ENCODE measurements at places on chromosomes 4 and X. TPM values are rescaled to one million over a fixed set of nuclear protein-coding genes. Genes with fewer than 3 reads are reported as not detected.

DNA sequence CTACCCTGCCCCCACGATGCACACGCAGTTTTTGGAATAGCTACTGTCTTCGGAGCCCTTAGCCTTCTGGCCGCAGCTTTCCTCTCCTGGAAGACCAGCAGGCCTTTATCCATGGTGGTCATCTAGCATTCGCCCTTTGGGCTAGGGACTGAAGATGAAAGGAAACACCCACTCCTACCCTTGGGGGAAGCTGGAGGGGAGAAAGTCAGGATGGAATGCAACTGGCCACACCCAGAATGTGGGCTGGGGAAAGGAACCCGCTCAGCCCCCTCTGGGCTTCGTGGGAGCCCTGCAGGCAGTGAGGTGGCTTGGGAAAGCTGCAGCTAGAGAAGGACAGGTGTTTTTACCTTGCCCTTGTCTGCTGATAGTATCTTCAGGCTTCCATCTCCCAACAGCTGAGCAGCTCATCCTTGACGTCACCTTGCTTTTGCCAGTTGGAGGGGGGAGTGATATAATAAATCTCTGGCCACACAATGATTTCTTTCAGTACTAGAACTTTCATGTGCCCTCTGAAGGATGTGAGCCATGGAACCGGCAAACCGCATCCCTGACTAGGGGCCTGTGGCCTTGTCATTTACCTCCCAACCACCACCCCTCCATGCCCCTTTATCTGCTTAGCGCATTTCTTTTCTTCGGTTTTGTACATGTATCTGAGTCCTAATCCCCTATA lies 59.0 kb downstream of the ELF4 start:
- no peak for DNase-seq

DNA sequence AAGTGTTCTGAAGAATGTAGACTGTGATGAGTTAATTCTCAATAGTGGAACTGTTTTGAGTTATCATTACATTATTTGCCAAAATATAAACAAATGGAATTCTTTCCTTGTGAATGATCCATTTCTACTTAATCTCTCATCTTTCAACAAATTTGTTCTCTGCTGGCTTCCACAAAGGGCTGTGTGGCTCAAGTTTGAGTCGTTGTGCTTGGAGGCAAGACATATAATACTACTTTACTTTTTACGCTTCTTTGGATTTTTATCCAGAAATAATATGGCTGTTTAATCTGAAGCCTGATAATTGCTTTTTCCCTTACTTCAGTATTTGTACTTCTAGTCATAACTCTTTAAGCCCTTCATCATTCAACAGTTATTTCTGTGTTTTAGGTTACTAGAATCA lies 169.5 kb downstream of the ARHGAP10 start:
- DNase-seq: no peak

DNA sequence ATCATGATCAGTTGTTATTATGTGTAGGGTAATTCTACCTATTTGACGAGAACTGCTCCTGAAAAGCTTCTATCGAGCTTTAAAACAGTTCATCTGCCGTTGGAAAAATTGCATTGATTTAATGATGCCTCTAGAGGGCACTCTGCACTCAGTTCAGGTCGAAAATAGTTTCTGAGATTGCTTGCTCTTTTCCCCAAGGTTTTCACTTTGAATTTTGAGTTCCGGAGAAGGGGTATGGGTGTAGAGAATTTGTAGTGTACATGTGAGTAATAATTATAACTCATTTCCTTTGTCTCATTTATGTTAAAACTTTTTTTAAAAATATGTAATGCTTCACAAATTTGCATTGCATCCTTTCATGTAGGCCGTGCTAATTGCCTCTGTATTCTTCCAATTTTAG lies 28.4 kb upstream of the TNIP3 start:
- DNase-seq: no peak

- DNase-seq: no peak
Observed at GRCh38 chr4:79502081-79502480, 94.1 kb upstream of the GK2 start.

- DNase-seq: no peak
Observed at GRCh38 chrX:34978171-34978570, 35.6 kb downstream of the FAM47B start.

GRCh38 chrX:133369065-133369464 lies 46.2 kb downstream of the GPC4 start:
- no peak for DNase-seq

DNA sequence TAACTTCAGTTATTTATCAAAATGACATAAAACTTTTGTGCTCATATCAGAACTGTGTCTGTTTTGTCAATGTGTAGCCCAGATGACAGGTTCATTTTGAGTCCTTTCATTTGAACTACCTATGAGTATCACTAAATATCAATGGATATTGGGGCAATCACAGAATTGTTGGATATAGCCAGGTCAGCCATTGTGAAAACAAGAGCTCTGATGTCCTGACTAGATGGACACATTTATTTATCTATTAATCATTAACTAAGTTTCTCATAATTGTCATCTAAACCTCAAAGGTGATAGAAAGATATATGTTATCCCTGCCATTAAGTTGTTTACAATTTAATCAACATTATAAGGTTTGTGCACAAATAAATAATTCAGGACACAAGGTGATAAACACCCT lies 638.3 kb upstream of the GRIA3 start:
- no peak for DNase-seq

- no peak for DNase-seq
Observed at GRCh38 chr4:113469023-113469390, 292.5 kb downstream of the CAMK2D start.

DNA sequence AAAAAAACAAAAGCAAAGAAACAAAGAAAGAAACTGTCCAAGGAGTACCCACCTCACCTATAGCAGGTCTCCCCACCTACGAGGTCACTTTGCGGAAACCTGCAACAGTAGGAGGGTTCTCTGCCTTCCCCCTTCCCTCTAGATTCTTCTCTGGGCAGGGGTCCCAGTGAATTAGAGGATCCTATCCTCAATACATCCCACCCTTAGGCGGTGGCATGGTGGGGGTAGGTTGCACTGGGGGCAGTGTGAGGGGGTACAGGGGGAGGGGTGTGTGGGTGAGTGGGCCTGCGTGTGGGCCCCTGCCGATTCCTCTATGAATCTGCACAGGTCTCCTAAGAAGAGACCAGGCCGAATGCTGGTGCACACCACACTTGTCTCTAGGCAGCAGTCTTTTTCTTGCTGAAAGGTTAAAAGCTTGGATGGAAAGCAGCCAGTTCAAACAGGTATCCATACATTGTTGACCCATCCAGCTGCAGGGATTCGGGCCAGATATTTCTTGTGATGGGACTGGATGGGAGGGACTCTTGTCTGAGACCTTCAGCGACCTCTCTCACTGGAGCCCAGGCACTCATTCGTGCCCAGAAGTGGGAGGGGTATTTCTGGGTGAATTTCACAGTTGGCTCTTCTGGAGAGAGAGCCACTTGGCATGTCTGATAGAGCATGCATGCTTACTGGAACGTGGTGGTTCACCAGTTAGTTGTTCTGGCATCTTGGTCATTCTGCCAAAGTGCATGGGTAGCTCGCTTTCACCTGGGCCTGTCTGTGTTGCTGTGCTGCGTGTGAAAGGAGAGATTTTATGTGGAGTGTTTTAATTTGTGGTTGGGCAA lies 65.6 kb downstream of the NBDY start:
- no peak for DNase-seq

DNA sequence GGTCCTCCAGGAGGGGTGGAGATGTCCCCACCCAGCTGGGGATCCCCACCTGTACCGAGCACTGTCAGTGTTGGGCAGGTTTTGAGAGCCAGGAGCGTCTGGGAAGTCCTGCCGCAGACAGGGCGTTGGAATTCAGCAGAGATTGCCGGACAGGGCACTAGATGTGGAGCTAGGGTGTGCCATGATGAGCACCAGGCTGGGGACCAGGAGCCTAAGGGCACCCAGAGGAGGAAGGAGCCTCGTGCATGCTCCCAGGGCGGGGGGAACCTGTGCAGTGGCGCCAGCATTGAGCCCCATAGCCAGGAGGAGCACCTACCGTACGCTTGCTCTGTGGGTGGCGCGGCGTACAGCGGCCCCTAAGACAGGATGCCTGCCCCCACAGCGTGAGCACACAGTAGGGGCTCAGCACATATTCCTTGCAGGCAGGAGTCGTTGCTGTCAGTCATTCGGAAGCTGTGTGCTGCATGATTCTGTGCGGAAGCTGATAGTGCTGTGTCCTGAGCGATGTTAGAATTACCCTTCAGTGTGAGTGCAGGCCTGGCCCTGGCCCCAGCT lies 18.8 kb upstream of the TADA2B start:
- no peak for DNase-seq

DNA sequence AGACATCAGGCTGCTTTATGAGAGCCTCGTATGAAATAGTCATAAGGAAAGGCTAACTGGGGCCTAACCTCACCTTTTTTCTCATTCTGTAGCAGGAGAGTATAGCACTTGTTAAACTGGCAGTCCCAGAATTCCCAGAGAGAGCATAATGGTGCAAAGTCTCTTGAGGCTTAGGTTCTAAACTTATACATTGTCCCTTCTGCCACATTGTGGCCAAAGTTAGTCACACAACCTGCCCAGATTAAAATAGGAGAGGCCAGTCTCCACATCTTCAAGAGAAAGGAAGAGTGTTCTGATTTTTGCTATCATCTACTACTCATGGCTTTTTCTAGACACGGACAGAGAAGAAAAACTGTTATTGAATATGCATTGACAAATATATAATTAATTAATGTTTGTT lies 1588.9 kb upstream of the PCDH7 start:
- DNase-seq: no peak

DNA sequence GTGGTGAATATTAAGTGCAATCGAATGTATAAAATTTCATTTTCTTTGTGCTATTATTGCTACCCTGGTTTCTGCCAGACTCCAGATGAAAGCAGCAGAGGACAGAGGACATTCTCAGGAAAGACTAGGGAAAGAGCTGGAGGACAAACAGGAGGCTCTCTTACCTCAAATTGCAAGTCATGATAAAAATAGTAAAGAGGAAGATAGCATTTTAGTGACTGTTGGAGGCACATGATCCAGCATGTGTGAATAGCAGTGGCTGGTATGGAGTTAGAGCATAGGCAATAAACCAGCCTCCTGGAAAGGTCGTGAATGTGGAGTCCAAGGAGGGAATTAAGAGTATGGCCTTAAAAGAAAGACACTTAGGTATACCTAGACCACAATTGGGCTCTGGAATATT lies 1040.0 kb downstream of the STPG2 start:
- DNase-seq: no peak

DNA sequence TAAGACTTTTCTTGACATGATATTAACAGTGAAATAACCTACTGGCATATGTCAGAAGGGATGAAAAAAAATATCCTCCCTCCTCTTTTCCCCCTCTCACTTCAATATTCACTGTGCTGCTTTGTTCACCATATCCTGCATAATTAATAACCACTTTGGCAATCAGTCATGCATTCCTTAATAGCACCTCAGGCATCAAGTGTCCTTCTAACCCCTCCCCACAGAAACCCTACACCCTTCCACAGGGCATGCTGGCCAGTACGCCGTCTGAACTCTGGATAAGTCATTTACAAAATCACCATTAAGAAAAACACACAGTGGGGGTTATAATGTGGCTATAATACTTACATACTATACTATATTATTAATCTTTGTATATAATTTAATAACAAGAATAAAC lies 165.9 kb downstream of the PDGFC start:
- no peak for DNase-seq

DNA sequence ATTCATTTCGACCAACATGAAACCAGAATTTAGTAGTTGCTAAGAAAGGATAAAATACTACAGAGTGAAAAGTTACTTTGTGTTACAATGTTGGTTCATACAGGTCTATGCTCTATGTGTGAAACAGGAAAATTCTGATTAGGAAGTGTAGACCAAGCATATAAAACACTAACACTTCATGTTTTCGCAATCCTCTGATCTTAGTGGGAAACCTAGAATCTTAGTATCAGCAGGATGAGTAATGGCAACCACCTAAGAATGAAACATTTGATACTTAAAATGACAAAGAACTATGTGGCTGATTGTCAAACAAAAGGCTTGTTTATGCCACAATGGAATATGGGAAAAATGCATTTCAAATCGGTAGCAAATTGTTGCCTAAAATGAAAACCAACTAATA lies 116.1 kb downstream of the AMMECR1 start:
- DNase-seq: no peak

DNA sequence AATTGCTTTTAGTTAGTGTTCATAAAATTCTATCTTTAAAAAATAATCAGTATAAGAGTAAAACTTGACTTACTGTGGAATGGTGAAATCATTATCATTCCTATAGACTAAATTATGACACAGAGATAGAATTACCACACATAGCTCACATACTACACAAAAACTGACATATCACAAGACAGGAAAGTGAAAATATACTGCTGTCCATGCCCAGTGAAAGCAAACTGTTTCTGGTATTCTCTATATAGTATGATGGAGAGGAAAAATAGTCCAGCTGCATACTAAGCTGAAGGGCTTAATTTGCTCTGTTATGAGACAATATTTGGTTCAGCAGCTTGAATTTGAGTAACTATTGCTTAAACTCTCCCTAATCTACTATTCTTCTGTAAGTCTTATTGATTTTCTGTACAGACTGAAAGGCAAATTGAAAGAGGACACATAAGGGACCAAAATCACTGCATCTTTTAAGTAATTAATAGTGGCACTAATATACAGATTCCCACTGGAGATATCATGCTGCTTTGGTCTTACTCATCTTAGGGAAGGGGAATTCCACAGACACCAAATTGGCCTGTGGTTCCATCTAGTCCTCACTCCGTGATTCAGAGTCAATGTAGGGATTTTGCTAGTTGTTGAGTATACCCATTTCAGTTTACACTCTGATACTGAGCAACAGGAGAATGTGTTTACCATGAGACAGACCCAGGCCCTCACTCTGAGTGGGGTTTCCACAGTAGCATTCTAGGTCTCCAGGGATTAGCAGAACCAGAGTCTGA lies 47.4 kb upstream of the AGA start:
- DNase-seq: no peak

The ARAP2 gene
- 4.8 TPM for total RNA-seq

The C4orf36 gene
- 0.50 TPM for total RNA-seq

The TMEM156 gene
- total RNA-seq: 1.3 TPM
